Stimulated activated CD8-positive, alpha-beta memory T cell treated with anti-CD3 and anti-CD28 coated beads, Interleukin-4, amount 100 ng/mL, for 24 hours (primary cell): ENCODE measurements at places on chromosomes 11 and 22.
A peak's percentile ranks its signal among the peaks of the same experiment; 100 is the strongest.

DNA sequence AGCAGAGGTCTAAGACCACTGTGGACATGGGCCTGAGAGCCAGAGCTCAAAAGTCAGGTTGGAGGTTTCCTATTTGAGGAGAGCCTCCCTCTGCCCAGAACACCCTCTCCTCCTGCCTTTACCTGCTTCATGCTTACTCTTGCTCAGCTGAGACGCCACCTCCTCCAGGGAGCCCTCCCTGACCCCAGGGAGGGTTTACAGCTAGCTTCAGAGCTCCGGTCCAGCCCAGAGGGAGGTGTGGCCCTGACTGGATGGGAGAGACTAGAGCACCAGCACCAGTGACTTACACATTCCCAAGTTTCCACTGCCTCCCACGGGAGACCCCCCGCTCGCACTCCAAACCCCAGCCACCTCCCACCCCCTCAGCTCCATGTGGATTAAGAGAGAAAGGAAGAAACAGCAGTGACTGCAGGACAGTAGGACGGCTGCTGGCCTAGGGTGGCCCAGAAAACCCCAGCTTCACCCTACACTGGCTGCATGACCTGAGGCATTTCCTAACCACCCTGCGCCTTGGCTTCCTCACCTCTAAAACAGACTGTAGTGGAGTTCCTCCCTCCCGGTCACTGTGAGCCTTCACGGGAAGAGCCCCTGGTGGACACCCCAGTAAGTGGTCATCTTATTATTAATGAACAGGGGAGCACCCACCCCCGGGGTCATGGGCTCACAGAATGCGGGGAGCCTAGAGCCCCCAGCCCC is 24.5 kb upstream of the PDGFB start:
- DNase-seq: no peak

GRCh38 chr11:80586464-80586863 is 1145.6 kb upstream of the TENM4 start:
- no peak for DNase-seq

DNA sequence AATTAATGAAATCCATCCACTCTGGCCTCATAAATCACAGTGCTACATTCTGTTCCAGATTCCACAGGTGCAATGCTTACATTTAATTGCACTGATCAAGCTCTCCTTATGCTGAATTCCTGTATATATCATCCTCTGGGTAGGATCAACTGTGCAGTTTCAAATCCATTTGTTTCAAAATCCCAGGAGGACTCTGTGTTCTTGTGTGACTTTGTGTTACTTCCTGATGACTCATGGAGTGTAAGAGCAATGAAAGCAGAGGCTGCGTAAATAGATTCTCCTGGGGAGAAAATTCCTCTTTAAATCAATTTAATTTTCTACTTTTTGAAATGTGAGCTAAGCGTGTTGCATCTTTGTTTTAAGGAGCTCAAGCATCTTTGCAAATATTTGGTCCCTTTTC is 752.7 kb downstream of the METTL15 start:
- DNase-seq: no peak

DNA sequence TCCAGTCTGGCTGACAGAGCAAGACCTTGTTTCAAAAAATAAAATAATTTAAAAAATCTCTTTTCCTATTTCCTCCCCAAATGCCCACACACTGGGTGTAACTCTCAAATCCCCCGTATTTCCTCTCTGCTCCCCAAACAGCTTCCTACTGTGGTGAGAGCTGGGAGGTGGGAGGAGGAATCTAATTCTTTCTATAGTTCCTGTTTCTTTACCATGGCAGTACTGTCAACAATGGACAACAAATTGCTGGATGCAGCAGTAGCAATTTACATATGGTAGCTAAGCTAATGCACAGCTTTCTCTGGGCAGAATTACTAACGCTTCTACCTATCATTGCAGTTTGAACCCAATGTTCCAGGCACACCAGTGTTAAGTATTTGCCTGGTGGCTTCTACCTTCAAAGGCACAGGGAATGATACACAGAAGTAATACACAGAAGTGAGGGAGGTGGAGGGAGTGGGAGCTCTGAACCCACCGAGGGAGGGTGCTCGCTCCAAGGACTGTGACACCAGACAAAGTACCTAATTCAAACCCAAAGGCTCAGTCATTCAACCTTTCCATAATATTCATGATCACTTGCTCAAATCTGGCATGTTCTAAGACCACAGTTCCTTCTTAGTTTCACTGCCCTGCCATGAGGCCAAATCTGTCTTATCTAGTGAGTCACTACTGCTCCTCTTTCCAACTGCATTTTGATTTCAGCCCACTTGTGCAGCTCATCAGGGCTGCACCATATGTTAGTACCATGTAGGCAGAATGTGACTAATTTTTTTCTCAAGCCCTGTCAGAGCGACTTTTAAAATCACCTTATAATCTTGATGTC is 37.9 kb downstream of the CELF1 start:
- no peak for DNase-seq

GRCh38 chr11:75262961-75263852 is 22.6 kb downstream of the TPBGL start:
- DNase-seq: no peak

DNA sequence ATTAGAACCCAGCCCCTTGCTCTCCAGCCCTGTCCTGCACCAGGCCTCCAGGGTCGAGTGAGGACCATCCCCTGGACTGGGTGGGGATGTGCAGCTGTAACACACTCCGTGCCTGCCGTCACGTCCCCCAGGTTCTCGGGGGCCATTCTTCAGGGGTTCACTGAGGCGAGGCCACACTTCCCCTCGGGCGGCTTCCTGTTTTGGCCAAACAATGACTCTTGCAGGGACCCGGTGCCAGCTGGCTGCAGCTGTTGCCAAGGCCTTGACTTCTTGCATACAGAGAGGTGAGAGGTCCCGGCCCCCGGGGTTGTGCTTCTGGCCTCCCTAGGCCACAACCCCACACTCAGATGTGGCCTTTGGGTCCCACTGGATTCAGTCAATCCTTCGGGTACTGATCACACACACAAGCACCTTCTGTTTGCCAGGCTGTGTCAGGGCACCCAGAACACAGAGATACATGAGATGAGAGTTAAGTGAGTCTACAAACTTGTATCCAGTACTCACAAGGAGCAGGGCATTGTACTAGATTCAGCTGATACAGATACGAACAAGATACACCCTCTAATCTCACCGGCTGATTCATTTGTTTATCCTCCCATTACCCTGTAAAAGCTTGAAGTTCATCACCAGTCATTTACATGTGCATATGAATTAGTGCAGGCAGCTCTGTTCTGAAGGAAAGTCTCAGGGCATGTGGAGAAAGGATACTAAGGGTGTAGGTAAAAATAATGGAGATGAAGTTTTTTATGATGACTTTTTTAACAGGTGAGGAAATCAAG is 32.9 kb downstream of the LRRC32 start:
- DNase-seq: no peak

DNA sequence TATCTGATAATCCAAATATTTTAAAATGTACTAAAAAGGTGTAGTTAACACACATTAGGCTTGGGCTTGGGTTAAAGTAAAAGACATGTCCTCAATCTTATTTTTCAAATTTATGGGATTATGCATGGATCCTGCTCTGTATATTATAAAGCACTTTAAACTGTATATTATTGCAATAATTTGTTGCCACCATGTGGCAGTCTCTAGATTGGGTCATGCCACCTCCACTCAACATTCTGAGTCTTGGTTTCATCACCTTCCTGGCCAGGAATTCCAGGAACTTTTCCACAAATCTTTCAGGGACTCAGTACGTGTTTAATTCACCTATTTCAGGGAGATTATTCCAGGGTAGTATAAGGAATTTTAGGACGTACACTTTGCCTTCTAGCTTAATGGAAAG is 695.5 kb downstream of the FAM181B start:
- no peak for DNase-seq

DNA sequence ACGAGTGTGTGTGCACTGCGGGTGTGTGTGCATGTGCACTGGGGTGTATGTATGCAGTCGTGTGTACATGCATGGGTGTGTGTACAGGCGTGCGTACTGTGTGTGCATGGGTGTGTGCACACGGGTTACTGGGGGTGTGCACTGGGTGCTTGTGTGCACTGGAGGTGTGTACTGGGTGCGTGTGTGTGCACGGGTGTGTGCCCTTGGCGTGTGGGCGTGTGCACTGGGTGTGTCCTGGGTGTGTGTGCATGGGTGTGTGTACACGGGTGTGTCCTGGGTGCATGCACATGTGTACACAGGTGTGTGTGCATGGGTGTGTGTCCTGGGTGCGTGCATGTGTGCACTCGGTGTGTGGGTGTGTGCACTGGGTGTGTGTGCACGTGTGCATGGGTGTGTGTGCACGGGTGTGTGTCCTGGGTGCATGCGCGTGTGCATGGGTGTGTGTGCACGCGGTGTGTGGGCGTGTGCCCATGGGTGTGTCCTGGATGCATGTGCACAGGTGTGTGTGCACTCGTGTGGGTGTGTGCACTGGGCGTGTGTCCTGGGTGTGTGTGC is 39.1 kb downstream of the BRSK2 start:
- DNase-seq: no peak

DNA sequence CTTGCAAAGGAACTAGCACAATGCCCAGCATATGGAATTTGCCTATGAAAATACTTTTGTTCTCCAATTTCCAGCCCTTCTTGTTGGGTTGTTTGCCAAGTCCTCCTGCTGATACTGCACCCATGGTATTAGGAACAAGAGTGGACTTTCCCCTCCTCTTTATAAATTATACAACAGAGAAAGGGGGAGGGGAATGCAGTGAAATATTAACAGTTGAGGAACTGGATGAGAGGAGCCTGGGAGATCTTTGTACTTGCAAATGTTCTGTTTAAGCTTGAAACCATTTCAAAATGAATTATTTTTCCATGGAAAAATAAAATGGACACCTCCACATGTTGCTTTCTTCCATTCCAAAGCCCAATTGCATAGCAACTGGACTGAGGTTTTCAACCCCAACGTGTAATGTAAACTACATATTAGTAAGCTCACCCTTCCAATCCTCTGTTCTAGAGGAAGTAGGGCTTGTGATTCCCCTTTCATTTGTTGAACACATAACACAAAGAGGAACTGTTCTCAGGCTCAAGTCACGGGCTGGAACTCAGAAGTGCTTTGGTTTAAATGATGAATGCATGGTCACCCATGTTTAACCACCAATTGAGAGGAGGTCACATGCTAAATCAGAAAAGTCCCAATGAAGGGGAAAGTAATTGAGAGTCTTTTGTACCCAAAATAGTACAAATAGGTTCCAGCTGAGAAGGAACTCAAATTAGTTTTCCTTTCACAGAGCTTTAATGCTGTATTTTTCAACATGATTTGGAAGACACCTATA is 66.2 kb upstream of the ZC3H12C start:
- DNase-seq: no peak

- no peak for DNase-seq
These were observed 24.2 kb upstream of the TREH start for GRCh38 chr11:118703563-118704106.

DNA sequence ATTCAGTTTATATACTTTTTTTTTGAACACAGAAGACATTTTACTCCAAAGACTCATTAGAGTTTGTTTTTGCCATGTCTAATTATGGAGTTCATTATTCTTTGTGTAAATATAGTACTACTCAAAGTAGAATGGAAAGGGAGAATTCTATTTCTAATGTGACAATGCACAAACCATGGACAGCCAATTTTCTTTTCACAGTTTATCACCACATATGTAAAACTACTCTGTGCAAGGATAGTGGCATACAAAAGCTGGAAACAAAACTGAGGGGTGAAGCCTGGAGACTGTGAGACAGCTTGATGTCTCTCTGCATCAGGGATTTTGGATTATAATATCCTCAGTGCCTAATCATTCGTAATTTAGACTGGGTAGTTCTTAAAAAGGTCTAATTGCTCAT is 75.5 kb downstream of the LUZP2 start:
- no peak for DNase-seq

DNA sequence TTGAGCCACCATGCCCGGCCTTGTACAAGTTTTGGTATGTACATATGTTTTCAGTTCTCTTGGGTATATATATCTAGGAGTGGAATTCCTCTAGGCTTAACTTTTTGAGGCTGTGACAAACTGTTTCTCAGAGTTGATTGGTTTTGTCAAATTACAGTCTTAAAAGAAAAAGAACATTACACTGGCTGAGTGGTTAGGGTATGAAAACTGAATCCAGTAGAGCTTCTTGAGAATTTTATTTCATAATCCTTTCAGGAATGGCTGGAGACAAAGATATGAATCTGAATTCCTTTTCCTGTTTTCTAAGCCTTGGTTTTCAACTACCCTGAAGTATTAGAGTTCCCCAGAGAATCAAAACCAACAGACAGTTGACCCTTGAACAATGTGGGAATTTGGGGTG is 6.5 kb downstream of the METTL15 start:
- DNase-seq: no peak

DNA sequence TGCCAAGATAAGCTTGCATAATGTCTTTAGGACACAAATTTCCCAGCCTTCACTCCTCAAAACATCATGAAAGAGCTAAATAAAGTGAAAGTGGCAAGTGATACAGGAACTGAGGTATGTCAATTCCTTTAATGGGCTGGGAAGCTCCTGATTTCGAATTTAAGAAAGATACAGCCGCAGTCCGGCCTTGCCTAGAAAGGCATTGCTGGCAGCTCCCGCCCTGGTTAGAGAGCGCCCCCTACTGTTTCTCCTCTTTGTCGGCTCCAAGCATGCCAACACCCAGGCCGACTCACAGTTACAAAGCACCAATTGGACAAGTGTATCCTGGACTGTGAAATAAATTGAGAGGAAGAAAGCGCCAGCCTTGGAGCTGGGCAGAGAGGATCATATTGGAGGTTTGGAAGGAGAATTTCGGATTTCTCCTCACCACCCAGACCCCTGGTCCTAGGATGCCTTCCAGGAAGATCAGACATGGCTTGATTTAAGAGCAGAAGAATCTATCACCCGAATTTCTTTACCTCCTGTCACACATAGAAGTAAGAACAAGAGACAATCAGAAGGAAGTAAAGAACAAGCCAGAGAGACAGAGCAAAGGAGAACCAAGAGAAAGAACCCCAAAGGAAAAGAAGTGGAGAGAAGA is 84.0 kb downstream of the FAM76B start:
- peak; percentile 74 for DNase-seq

GRCh38 chr11:27699926-27700350 is 317 bp downstream of the BDNF start:
- no peak for DNase-seq

GRCh38 chr11:114447444-114447843 is 8.2 kb downstream of the REXO2 start:
- DNase-seq: no peak

DNA sequence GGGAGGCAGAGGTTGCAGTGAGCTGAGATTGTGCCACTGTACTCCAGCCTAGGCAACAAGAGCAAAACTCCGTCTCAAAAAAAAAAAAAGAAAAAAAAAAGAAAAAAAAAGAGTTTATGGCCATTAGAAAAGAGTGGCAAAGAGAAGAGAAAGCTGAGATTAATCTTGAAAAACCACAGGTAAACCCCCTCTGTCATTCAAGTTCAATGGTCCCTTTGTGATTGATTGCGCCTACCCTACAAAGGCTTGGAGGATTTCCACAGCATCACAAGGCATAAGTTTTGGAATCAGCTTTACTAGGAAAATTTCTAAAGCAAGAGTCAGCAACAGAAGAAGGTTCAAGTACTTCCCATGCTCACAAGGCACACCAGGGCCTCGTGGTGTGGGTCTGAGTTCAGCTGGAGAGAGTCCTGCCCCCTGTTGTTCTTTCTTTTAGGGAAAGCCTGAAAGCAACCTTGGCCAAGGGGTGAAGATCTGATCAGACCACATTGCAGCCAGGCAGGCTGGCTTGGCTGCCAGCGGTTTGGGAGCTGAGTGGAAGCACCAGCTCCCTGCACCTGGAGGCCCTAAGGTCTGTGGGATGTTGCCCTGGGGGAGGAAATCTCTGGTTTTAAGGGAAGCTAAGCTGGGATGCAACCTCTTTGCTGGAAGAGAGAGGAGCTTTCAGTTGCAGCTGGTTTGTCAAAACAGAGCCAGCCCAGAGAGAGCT is 41.8 kb downstream of the SLN start:
- no peak for DNase-seq

GRCh38 chr11:26944866-26945664 is 48.8 kb upstream of the FIBIN start:
- DNase-seq: no peak
